Fibroblast of skin of abdomen (primary cell): ENCODE measurements at places on chromosomes 5 and 9.

GRCh38 chr5:171581781-171582180 lies 162.3 kb downstream of the FGF18 start:
- DNase-seq, result no peak

GRCh38 chr5:136018814-136019783 lies 9.7 kb upstream of the TGFBI start:
- DNase-seq, result peak; percentile 99

- no peak for DNase-seq
Observed at GRCh38 chr9:122125509-122126330, 32.6 kb upstream of the TTLL11 start.

- no peak for DNase-seq
Observed at GRCh38 chr5:169289520-169289919, 11.4 kb downstream of the SLIT3 start.

GRCh38 chr9:137313326-137313936 lies 11.4 kb upstream of the NRARP start:
- no peak for DNase-seq

- no peak for DNase-seq
Observed at GRCh38 chr9:126548312-126548711, 65.4 kb upstream of the LMX1B start.

GRCh38 chr9:72453797-72454196 lies 67.6 kb upstream of the TMC1 start:
- DNase-seq, result no peak

DNA sequence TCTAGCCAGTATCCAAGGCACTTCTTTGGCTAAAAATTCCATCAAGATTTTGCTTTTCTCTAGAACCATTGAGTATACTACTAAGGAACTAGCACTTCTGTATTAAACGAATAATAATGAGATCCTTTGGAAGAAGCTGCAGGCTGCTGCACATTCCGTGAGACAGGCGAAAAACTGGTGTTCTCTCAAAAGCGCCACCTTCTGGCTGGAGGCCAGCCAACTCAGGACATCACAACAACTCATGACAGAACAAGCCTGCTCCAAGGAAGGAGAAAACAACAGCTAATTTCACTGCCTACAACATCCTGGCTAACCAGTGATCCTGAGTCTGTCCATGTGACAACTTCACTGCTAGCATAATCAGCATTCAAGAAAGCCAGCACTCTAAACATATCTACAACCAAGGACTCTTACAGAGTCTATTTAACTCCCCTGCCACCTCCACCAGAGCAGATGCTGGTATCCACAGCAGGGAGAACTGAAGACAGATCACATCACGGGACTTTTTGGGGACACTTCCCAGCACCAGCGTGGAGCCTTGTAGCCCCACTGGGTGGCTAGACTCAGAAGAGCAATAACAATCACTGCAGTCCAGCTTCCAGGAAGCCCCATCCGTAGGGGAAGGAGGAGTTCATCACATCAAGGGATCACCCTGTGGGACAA lies 150.5 kb downstream of the YTHDC2 start:
- peak; percentile 19 for DNase-seq
